ENCODE measurements at places on chromosomes 16 and 17. TPM values are rescaled to one million over a fixed set of nuclear protein-coding genes. Genes with fewer than 3 reads are reported as not detected.

The MYO15A gene
- polyA plus RNA-seq = 4.4 TPM

The MT4 gene
- polyA plus RNA-seq = not detected

The SOX15 gene
- 0.86 TPM for polyA plus RNA-seq

The SF3B3 gene
- 52.3 TPM for polyA plus RNA-seq

The CHP2 gene
- polyA plus RNA-seq = not detected

The CYB5D1 gene
- polyA plus RNA-seq = 0.50 TPM

The SPNS3 gene
- polyA plus RNA-seq = 4.5 TPM
